ENCODE measurements at places on chromosomes 1 and 21.

DNA sequence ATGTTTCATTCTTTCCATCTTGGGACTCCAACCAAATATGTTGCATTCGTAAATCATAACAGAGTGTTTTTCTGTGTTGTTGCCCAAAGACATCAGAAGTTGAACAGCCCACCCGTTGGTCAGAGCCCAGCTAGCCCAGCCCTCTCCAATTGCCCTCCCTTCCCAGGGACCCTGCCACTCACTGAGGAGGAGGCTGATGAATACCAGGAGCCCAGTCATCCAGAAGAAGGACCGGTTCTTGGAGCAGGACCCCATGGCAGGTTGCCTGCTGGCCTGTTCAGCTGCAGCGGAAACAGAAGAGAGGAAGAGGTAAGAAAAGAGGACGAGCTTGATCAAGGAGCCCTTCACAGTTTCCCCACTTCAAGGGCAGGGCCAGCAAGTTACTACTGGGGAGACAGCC lies 172.2 kb upstream of the ETV3 start:
- DNase-seq = no peak

DNA sequence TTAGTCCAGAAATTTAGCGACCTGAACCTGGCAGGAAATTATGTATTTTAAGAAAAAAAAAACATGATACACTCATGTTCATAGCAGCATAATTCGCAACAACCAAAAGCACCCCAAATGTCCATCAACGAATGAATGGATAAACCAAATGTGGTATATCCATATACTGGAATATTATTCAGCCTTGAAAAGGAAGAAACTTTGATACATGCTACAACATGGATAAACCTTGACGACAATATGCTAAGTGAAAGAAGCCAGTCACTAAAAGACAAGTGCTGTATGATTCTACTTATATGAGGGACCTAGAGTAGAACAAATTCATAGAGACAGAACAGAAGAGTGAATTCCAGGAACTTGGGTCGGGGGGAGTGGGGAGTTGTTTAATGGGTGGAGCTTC lies 698 bp upstream of the OLIG1 start:
- no peak for DNase-seq

GRCh38 chr1:178282949-178283367 lies 189.1 kb downstream of the RASAL2 start:
- no peak for DNase-seq

DNA sequence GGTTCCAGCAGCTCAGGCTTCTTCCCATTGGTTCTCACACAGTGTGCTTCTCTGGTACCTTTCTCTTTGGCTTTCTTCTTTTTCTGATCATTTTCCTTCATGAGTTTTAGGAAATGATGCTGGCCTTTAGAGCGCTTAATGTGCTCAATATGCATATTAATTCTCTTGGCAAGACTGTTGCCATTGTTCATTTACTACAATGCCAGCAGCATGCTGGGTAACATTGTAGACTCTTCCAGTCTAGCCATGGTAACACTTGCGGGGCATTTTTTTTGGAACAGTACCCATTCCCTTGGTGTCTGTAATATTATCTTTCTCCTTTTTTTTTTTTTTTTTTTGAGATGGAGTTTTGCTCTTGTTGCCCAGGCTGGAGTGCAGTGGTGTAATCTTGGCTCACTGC lies 21.7 kb downstream of the UBE4B start:
- no peak for DNase-seq

GRCh38 chr21:42544544-42544943 lies 30.9 kb downstream of the SLC37A1 start:
- no peak for DNase-seq

GRCh38 chr1:223639331-223639749 lies 26.2 kb downstream of the CAPN8 start:
- DNase-seq = no peak

GRCh38 chr1:47495176-47495713 lies 57.4 kb downstream of the FOXD2 start:
- no peak for DNase-seq

GRCh38 chr1:64892576-64893573 lies 73.5 kb downstream of the JAK1 start:
- DNase-seq = no peak

DNA sequence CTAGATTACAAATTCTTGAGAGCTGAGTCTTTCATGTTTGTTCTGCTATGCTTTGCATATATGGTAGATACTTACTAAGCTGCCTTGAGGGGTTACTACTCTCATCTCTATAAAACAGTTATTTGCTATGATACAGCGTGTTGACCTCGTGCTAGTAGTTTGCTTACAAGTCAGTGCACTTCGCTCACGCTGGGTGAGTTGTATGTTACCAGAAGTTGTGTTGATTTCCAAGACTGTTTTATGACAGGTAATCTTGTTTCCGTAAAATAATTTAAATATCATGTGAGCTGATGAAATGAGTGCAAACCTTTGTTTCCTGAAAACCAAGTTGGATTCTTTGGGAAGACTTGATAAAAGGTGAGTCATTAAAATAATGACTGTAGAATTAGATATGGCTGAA lies 7.3 kb downstream of the MRPS6 start:
- no peak for DNase-seq
